ENCODE measurements at places on chromosomes 6 and 20.
A peak's percentile ranks its signal among the peaks of the same experiment; 100 is the strongest.

- no peak for DNase-seq
These were observed 84.3 kb upstream of the TMEM181 start for GRCh38 chr6:158475344-158476302.

- no peak for DNase-seq
These were observed 53.7 kb upstream of the SLCO4A1 start for GRCh38 chr20:62588458-62589149.

GRCh38 chr20:14882157-14882556 lies 544.7 kb upstream of the FLRT3 start:
- DNase-seq: no peak

GRCh38 chr20:462199-462991 lies at the start of gene TBC1D20:
Gene TBC1D20 (minus strand): TSS chr20:462533. CDS start chr20:462405, 128 bp downstream.
- DNase-seq: peak; percentile 80

GRCh38 chr6:69398311-69398710 lies 398.5 kb downstream of the LMBRD1 start:
- no peak for DNase-seq

GRCh38 chr6:50924758-50925157 lies 106.1 kb downstream of the TFAP2B start:
- no peak for DNase-seq

GRCh38 chr6:79030023-79030422 lies 48.0 kb downstream of the PHIP start:
- no peak for DNase-seq

Data from effector CD4-positive, alpha-beta T cell (primary cell).